ENCODE measurements at places on chromosomes 7 and 10.

DNA sequence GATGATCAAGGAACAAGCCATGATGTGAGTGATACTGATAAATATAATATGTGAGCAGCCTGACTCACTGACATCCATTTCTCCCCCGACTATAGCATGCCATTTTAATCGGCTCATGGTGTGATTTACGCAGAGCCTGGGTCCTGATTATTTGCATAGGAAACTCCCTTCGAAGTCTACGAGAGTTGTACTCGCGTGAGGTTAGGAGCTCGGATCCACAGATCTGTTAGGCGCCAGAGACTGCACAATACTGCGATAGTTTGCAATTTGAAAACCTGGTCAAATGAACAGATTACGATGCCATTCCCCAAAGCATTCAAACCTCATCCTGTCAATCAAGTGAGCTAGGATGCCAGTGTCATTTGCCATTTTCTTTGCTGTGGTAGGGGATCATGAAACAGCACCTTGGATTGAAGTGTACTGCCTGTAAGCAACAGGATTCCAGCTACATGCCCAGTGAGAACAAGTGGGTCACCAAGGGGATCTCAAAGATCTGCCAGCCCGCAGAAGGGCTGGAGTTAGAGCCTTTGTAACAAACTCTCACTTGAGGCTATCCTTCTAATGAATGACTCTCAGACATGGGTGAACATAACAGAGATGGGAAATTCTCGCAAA lies 158.3 kb downstream of the FRMD4A start:
- peak; percentile 67 for DNase-seq

DNA sequence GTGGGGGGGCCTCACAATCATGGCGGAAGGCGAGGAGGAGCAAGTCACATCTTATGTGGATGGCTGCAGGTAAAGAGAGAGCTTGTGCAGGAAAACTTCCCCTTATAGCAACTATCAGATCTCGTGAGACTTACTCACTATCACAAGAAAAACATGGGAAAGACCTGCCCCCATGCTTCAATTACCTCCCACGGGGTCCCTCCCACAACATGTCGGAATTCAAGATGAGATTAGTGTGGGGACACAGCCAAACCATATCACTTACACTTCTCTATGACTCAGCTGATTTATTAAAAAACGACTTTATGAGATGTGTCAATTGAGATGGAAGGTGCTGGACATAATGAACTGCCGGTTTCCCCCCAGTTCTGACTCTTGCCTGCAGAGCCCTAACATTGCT lies 23.8 kb upstream of the CHN2 start:
- DNase-seq, result no peak

DNA sequence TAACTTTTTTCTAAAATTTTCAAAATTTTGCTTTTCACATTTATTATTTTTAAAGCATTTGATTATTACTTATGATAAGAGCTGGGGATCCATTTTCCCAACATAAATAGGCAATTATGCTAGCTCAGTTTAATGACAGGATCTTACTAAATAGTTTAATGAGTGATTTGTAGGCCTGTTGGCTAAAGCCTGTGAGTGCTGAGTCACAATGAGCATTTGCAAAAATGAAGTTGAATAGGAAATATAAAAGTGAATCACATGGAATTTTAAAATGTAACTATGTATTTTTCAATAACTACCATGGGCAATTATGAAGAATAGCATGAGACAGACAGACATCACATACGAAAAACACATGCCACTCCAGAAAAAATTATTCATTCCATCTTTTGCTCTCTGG lies 45.1 kb upstream of the ZPBP start:
- DNase-seq, result no peak

GRCh38 chr7:42991913-42992591 lies 59.9 kb downstream of the MRPL32 start:
- no peak for DNase-seq

GRCh38 chr10:46239247-46239646 lies 47.5 kb upstream of the ANTXRL start:
- no peak for DNase-seq

DNA sequence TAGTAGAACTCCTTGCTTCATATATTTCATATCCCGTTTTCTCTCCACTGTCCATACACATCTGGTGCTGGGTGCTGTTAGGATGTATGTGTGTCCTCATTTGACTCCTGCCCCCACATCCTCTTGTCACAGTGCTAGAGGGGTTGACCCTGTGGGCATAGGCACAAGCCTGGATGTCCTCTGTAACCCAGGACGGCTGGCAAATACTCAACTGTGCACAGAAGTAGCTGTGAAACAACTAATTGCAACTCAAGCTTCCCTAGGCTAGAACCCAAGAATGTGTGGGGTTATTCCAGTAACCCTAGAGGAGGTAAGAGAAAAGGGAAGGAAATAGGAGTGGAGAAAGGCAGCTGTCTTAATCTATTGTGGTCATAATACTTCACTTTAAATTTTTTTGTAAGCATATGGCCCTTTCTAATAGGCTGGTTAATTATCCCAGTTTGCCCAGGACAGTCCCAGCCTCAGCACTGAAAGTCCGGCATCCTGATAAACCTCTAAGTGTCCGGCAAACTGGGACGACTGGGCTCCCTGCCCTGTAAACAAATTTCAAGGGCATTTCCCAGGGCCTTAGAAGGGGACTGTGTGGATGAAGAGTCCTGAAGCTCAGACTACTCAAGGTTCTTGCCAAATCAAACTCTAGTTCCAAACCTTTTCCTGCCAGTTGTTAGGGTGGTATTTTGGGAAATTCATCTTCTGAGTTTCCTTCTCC lies 283.2 kb upstream of the CELF2 start:
- no peak for DNase-seq

GRCh38 chr7:30142710-30143109 lies 7.9 kb downstream of the MTURN start:
- peak; percentile 17 for DNase-seq

GRCh38 chr10:51090190-51090589 lies 15.9 kb downstream of the PRKG1 start:
- no peak for DNase-seq
